ENCODE measurements at places on chromosomes 2 and 18.

GRCh38 chr2:38146907-38147307, 71.0 kb upstream of the CYP1B1 start:
- peak; percentile 95 for DNase-seq

DNA sequence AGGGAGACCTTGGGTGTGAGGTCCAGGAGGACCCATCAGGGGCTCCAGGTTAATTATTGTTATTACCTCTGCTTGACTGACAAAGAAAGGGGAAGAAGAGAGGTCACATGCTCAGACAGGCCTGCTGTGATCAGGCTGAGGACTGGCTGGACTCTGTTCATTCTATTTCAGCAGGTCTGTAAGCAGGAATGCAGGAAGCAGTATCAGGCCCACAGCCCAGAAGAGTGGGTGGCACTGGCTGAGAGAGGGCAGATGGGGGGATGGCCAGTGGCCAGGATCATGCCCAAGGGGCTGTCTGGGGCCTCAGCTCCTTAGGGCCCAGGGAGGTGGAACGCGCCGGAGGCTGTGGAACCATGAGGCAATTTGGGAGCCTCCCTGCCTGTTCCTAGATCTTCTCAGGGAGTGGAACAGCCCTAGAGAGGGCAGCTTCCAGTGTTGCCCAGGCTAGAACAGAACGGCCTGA, 43.7 kb upstream of the ZBTB7C start:
- peak; percentile 30 for DNase-seq

DNA sequence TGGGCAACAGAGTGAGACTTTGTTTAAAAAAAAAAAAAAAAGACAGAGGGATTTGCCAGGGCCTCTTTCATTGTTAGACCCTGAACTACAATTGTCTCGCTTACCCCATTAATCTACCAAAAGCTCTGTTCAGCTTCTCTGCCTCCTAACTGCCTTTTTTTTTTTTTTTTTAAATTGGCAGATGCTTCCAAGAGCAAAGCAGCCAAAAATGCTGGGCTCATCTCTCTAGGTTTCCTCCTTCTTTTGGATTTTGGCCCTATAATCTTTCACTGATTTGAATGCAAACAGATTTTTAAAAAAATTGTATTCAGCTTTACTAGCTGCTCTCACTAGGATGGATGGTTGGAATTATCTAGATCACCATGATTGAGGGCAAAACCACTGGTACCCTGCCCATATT, 33.2 kb upstream of the RAPGEF4 start:
- DNase-seq: peak; percentile 57

DNA sequence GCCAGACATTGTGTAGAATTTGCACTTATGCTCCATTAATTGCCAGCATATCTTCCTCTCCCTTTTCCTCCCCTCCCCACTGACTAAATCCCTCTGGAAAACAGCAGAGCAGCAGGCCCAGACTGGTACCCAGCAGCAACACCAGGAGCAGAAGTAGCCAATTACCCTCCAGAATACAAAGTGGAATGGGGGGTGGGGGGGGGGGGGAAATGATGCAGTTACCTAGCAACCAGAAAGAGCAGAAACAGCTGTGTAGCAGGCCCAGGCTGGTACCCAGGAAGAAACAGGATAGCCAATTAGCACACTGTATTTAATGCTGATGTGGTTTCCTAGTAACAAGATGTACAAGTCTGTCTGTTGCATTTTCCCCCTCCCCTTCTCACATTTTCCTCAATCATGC, 52.3 kb downstream of the KLF7 start:
- no peak for DNase-seq

DNA sequence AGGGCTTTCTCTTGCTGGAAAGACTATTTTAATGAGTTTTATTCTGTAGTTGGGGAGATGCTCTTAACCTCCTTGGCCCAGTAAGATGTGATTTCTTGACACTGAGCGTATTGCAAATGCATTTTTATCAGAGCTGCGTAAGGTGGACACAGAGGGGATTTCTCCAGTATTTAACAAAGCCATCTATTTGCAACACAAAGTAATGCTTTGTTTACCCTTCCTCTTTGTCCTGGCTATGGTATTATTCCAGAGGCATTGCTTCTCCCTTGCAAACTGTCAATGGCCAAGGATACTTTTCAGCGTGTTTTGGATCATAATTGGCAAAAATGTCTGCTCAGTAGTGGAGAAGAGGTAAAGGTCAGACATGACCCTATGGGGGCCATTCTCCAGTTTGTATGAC, 90.8 kb upstream of the PIK3C3 start:
- no peak for DNase-seq

DNA sequence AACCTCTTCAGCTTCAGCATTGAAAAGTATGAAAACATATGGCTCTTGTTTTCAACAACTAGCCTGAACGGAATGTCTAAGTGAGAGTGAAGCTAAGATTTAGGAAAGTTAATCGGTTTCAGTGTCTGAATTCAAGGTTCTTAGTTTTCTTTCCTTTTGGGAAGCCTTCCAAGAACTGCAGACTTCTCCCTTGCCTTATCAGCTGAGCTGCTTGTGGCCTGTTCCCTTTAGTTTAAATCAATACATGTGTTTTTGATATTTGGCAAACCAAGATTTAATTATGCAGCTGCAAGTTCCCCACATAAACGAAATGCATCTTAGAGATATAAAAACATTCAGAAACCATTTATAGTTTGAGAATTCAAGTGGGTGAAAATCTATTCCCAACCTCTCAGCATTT, 274.3 kb upstream of the NRP2 start:
- DNase-seq: peak; percentile 95

GRCh38 chr18:4017480-4017879, 437.6 kb downstream of the DLGAP1 start:
- DNase-seq: no peak

DNA sequence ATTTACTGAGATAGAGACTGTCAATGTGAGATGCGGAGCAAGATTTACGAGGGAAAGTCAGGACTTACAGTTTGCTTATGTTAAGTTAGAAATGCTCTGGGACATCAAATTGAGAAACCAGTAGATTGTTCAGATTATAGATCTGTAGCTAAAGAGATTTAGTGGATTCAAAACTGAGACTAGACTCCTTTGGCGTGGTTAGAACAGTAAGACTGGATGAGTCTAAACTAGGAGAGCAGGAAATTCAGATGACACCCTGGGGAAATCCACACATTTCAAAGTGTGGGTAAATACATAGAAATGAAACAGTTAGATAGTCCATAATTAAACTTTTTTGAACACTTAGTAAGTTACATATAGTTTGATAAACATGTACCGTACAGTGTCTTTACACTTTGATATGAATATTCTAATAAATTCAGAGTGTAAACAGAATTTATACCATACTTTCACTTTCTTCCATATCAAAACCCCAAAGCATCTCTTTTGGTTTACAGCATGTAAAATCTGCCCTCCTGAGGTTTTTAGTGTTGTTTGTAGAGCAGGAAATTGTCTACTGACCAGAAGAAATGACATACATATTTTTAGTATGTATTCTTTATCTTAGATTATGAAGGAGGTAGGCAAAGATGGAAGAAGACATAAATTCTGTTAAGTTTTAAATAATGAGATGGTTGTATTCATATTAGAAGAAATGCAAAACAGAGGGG, 231.5 kb downstream of the NYAP2 start:
- no peak for DNase-seq

DNA sequence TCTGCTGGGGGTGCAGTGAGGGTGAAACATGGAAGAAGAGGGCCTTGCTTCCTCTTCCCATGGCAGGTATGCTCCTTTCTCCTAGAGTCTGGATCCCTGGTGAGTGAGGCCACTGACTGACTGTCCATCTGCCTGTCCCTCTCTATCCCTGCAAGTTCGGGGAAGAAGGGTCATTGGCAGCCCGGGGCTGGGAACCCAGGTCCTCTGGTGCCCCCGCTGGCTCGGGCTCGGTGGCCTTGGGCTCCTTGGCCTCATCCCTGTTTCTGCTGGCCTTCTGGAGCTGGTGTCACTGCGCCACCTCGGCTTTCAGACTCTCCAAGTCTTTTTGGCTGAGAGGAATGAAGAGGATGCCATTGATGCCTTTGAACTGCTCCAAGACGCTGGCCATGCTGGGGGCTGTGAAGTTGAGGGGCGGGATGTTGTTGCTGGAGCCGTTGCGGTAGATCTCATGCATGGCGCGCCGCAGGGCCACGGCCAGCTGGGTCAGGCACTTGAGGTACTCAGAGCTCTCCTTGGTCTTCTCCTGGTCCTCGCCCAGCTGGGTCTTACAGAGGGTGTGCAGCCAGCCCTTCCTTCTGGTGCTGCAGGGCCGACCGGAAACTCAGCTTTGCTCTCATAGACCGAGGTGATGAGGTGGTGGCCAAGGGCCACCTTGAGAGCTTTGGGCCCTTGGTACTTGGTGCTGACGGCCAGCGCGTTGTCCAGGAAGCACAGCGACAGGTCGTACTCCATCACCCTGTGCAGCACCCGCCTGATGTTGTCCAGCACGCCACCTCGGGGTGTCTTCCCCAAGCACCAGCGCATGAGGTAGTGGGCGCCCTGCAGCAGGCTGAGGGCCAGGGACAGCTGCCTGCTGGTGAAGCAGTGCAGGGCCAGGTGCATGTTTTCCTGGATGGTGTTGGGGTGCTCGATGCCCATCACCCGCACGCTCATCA, 6.3 kb downstream of the MEP1B start:
- no peak for DNase-seq

DNA sequence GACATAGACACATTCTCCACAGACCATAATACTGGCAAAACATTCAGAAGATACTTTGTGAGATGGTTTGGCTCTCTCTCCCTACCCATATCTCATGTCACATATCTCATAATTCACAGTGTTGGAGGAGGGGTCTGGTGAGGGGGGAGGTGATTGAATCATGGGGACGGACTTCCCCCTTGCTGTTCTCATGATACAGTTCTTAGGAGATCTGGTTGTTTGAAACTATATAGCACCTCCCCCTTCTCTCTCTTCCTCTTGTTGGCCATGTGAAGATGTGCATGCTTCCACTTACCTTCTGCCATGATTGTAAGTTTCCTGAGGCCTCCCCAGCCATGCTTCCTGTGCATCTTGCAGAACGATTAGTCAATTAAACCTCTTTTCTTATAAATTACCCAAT, 61.1 kb downstream of the HK2 start:
- DNase-seq: no peak

DNA sequence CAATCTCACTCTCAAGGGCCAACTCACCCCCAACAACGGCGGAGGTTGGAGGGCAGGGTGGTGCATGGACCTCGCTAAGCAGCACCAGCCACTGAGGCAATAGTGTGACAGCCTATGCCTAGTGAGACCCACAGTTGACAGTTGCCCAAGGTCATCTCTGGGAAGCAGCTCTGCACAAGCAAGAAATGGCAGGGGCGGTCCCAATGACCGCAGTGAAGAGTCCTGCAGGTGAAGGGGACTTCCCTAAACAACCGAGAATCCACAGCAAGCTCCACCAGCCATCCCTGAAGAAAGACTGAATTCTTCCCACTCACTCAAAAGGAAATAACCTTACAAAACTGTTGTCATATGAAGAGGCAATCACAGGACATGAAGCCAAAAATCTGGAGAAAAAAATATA, 313.4 kb upstream of the ID2 start:
- no peak for DNase-seq

- DNase-seq: no peak
These were observed 464.2 kb upstream of the UBE2E3 start for GRCh38 chr2:180516232-180516631.

DNA sequence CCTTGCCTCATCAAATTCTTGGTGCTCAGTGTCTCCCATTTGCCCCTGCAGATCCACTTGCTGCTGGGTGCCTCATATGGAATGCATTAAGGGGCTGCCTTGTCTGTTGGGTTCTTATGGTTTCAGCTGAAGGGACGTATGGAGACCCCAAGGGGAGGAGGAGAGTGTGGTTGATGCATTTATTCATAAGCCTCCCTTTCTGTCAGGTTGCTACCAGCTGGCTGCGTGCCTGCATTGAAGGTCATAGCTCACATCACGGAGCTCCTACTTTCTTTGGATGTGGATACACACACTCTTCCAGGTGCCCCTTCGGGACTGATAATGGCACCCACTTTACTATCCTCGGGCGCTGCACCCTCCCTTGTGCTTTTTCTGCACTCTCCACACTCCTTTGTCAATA, 377.9 kb downstream of the SLC4A3 start:
- no peak for DNase-seq

DNA sequence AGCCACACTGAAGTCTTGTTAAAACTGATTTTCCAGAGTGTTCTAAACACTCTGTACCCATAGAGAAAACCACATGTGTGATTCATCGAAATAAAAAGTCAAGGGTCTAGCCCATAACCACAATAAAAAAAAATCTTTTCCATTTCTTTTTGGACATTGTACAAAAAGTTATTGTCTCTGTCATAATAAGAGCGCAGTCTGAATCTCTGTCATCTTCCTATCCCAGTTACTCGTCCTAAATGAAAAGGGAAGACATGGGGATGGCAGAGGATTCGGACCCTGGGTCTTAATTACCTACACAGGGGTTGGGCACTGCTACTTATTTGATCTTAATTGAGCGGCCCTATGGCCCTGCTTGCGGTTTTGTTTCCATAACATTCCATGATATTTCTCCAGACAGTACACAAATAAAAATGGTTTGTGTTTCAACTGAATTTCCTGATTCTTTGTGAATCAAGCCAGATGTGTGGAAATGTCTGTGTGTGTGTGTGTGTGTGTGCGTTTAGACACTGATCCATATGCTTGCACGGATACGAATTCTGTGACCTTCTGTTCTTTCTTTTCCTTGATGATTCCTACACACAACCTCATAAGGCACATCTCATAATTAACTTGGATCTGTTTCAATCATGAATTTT, 133.4 kb upstream of the SPATS2L start:
- DNase-seq: no peak

- no peak for DNase-seq
These were observed 176.0 kb downstream of the CCDC178 start for GRCh38 chr18:33264566-33264965.

DNA sequence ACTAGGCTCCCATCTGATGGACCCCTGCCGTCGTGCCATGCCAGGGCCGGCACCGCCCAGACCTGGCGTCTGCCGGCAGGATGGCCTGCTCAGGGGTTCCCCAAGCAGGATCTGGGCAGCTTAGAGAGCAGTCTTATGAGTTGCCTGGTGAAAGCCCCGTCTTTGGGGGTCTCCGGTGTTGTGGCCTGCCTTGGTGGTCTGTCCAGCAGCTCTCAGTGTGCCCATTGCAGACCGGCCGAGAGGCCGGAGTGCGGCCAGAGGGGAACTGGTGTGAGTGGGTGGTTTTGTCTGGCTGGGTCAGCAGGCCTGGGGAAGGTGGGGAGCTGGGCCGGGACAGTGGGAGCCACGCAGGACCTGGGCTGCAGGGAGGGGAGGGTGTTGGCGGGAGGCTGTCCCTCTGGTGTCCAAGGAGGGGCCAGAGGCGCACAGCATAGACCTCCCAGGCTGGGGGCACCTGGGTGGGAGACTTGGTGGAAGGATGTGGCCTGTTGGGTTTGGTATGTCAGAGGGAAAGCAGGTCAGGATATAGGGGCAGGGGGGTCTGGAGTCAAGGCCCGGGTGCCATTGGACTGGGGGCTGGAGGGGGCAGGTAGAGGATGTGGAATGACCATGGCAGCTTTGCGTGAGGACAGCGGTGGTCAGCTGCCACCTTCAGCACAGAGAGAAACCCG, 16.5 kb downstream of the GPC1 start:
- DNase-seq: no peak

GRCh38 chr2:62974999-62975398, 75.6 kb upstream of the OTX1 start:
- no peak for DNase-seq

Data from fibroblast of the aortic adventitia (primary cell).